Mammary microvascular endothelial cell (primary cell): ENCODE measurements at places on chromosomes 3 and 15. TPM values are rescaled to one million over a fixed set of nuclear protein-coding genes. Genes with fewer than 3 reads are reported as not detected.

Gene OR5H2
- total RNA-seq = not detected in 2 replicates

Gene AP3B2
- not detected in 2 replicates for total RNA-seq

Gene MYLK
- total RNA-seq = 92.5 and 115 TPM in 2 replicates

Gene CHRNB4
- total RNA-seq = not detected in 2 replicates

Gene FHIT
- 0.27 TPM in 1 of 2 replicates, not detected in the other for total RNA-seq

Gene NR1I2
- total RNA-seq = under 0.01 and 0.05 TPM in 2 replicates

Gene GABRR3
- not detected in 2 replicates for total RNA-seq

Gene CFAP161
- 1.8 and 2.0 TPM in 2 replicates for total RNA-seq
